ENCODE measurements at places on chromosomes 12 and 14. TPM values are rescaled to one million over a fixed set of nuclear protein-coding genes. Genes with fewer than 3 reads are reported as not detected.
A peak's percentile ranks its signal among the peaks of the same experiment; 100 is the strongest.

GRCh38 chr12:92426332-92426731, 276.5 kb upstream of the PLEKHG7 start:
- no peak overlapping the region for H3K27ac ChIP-seq
- H3K4me3 ChIP-seq = no peak overlapping the region
- no peak for DNase-seq

- H3K27ac ChIP-seq = peak overlapping the region; percentile 95
- peak; percentile 63 for DNase-seq
- peaks cover 37% of the 10 kb centered on the region for H3K4me1 ChIP-seq
- peaks cover 20% of the 10 kb centered on the region for H3K36me3 ChIP-seq
These were observed 2.7 kb upstream of the CDKN1B start for GRCh38 chr12:12714276-12715021.

DNA sequence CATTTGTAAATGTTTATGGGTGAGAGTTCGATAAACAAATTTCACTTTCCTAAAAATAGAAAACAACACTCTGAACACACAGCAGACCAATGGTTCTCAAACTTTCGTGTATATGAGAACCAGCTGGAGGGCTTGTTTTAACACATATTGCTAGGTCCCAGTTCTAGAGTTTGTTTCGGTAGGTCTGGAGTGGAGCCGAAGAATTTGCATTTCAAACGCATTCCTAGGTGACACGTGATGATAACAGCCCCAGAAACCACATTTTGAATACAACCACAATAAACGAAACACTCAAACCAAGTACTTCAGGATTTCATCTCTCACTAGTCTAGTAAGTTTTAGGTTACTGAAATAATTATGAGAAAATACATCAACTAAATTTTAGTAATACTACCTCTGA, 17.1 kb downstream of the SEC23A start:
- no peaks in the 10 kb centered on the region for H3K27me3 ChIP-seq
- H3K4me1 ChIP-seq = peaks cover 12% of the 10 kb centered on the region

DNA sequence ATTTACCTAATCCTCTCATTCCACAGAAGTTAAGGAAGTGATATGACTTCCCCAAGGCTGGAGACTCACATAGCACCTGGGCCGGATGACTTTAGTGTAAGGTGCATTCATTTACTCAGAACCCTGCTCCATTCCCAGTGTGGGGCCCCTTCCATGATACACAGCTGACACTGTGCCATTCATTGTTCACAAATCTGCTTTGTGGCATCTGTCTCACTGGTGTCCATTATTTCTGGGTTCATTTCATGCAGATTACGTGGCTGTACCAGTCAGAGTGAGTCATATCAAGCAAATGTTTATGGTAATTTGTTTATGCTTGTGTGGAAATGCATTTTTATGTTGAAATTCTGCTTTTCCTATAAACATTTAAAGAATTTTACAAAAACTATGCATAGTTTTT, 5.2 kb downstream of the ANO4 start:
- DNase-seq = no peak
- no peak overlapping the region for H3K27ac ChIP-seq
- no peaks in the 10 kb centered on the region for H3K4me1 ChIP-seq
- H3K27me3 ChIP-seq = peaks cover 7% of the 10 kb centered on the region
- no peak overlapping the region for H3K4me3 ChIP-seq

GRCh38 chr12:95661360-95661759, 110.1 kb upstream of the USP44 start:
- no peak overlapping the region for H3K4me3 ChIP-seq
- H3K27me3 ChIP-seq = peaks cover 4% of the 10 kb centered on the region
- H3K27ac ChIP-seq = no peak overlapping the region
- H3K4me1 ChIP-seq = no peaks in the 10 kb centered on the region
- H3K36me3 ChIP-seq = no peaks in the 10 kb centered on the region

GRCh38 chr12:19410629-19411185, 28.6 kb upstream of the AEBP2 start:
- no peaks in the 10 kb centered on the region for H3K4me1 ChIP-seq
- H3K27me3 ChIP-seq = no peaks in the 10 kb centered on the region
- H3K36me3 ChIP-seq = no peaks in the 10 kb centered on the region
- H3K27ac ChIP-seq = no peak overlapping the region

- DNase-seq = no peak
- no peak overlapping the region for H3K27ac ChIP-seq
- no peaks in the 10 kb centered on the region for H3K4me1 ChIP-seq
- no peaks in the 10 kb centered on the region for H3K27me3 ChIP-seq
- no peaks in the 10 kb centered on the region for H3K36me3 ChIP-seq
- H3K4me3 ChIP-seq = no peak overlapping the region
These were observed 29.4 kb downstream of the TSPAN9 start for GRCh38 chr12:3106579-3106978.

DNA sequence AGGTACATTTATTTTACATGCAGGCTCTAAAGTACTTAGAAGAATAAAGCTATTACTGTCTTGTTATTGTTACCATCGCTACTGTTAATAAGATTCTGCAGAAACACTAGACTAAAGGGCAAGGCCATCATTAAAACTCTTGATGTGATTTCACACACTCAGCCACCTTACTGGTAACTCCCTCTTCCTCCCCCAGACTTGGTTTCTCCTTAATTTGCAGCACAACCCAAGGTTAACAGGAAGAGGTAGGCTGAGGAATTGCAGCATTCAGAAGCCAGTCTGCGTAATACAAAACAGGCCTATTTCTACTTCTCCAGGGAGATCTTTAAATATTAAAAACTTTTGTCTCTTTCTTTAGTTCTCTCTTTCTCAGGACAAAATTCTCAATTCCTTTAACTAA, 210.3 kb downstream of the BTG1 start:
- H3K27ac ChIP-seq = no peak overlapping the region
- peaks cover 6% of the 10 kb centered on the region for H3K4me1 ChIP-seq
- DNase-seq = no peak
- H3K27me3 ChIP-seq = no peaks in the 10 kb centered on the region

DNA sequence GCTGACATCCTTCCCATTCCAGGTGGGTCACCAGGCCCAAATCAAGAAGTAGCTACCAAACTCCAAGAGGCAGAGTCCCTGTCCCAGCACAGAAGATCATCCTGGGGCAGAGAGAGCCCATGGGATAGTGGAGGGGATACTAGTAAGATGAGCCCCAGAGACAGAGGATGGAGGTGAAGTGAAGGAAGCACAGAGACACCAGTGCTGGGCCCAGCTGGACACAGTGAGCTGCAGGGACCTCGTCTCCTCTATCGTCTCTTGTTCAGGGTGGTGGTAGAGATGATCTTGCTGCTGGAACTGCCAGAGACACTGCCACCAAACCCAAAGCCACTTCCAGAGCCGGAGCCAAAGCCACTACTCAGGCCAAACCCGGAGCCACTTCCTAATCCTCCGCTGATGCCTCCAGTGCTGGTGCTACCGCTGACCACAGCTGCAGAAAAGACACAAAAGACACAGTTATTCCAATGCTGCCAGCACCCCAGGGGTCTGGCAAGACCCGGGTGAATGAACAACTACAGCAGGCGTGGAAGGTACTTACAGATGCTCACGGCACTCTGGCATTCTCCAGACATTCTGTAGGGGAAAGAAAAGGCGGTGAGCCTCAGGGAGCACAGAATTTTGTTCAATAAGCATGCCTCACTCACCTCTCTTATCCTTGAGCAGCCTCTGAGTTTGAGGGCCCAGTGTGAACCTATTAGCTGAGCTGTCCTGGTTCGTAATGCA, 6.9 kb downstream of the KRT4 start:
- peaks cover 1% of the 10 kb centered on the region for H3K27me3 ChIP-seq
- no peak for DNase-seq
- H3K4me1 ChIP-seq = no peaks in the 10 kb centered on the region
- no peaks in the 10 kb centered on the region for H3K36me3 ChIP-seq
- no peak overlapping the region for H3K27ac ChIP-seq

DNA sequence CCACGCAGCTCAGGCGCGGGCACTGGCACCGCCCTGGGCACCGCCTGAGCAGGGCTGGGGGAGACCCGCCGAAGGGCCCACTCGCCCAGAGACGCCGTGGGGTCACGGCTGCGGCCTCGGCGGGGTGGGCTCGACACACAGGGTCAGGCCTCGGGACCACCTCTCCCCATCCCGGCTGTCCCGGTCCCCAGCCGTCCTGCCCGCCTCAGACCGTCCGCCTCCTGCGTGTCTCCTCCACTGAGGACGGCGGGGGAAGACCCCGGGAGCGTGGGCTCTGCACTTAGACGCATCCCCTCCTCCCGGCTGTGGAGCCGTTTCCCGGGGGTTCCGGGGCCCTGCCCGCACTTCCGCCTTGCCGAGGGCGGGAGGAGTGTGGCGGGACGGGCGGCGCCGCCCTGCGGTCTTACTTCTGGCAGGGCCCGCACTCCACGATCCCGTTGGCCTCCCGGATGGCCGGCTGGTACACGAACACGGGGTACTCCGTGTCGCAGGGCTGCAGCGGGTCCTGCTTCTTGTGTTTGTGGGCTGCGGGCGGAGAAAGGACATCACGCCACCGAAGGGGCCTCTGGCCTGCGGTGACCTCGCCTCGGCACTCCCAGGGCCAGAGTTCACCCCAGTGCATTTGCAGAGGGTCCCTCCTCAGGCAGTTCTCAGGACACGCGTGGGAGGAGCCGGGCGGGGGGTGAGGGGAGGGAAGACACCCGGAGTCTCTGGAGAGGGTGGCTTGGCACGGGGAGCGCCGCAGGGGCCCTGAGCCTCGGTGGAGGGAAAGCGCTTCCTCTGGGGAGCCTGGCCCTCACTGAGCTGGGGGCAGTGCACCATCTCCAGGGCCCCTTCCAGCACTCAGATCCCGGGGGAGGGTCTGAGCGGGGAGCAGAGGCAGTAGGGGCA, 23.1 kb upstream of the LRTM2 start:
- peak overlapping the region; percentile 89 for H3K27ac ChIP-seq
- peak overlapping the region; percentile 85 for H3K4me3 ChIP-seq
- H3K4me1 ChIP-seq = peaks cover 4% of the 10 kb centered on the region
- no peaks in the 10 kb centered on the region for H3K36me3 ChIP-seq
- peak; percentile 64 for DNase-seq
- H3K27me3 ChIP-seq = no peaks in the 10 kb centered on the region

DNA sequence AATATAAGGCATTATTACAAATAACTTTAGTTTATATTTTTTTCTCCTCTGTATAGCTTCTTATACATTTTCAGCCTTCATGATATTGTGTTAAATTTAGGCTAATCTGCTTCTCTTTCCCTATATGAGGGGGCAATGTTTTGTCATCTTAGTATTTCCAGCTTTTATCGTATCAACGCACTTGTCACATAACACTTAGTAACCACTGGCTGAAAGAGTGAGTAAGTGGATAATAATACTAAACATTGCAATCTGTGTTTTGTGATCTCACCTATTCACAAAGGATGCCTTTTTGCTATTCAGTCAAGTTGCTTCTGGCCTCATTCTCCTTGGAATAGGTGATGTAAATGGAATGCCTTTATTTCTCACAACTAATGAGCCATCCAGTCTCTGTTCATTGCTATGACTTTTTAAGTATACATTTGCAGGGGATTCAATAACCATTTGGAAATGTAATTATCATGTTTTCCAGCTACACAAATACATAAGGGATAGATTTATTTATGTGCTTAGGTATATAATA, 260.9 kb downstream of the BMP4 start:
- no peaks in the 10 kb centered on the region for H3K36me3 ChIP-seq
- H3K4me1 ChIP-seq = no peaks in the 10 kb centered on the region
- no peak overlapping the region for H3K27ac ChIP-seq
- H3K4me3 ChIP-seq = no peak overlapping the region

DNA sequence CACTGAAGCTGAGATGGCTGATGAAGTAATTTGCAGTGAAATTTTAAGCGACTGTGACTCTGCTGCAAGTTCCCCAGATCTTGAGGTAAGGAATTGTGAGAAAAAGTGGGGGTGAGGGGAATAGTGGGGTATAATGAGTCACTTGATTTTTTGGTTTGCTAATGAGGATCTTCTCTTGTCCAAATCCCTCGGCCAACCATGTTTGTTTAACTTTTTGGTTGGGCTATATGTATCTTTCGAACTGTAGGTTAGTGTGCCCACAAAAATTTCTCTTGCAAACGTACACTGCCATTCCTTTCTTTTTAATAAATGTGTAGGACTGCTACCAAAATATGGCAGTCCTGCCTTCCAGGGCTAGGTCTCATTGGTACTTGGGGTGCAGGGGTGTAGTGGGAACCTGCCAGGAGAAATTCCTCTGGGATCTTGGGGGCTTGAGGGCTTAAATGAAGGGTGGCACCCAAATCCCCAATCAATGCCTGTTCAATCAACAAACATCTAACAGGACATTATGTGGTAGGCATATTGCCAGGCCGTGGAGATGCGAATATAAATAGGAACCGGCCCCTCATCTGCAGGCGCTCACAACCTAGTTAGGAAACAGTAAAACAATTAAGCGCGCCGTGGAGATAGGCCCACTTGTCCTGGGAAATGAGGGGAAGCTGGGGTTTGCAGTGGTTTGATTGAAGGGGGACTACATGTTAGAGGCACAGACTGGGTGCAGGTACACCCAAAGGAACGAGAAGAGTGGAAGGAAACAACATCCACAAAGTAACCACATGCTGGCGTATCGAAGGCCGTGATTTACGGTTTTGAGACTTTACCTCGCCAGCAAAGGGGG, 1.3 kb upstream of the PABPN1 start:
- peak overlapping the region; percentile 95 for H3K27ac ChIP-seq
- H3K4me1 ChIP-seq = peaks cover 20% of the 10 kb centered on the region
- peaks cover 30% of the 10 kb centered on the region for H3K36me3 ChIP-seq
- no peak for DNase-seq
- peak overlapping the region; percentile 95 for H3K4me3 ChIP-seq

DNA sequence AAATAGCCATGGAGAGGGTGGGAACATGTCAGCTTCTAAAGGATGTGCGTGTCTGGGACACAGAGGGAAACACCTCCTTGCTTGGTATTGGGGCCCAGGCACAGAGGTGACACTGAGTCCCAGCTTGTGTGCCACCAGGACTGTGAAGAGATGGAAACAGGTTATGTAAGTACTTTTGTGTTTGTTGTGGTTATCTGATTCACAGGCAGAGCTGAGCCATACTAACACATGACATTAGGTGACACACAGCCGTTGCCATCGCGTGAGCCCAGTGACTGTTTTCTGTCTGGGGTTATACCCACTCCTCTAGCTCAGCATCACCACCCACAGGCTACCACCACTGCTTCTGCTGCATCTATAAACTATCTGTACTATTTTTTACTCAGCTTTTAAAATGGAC, 12.1 kb upstream of the FLVCR2 start:
- no peaks in the 10 kb centered on the region for H3K27me3 ChIP-seq
- H3K4me1 ChIP-seq = peaks cover 76% of the 10 kb centered on the region
- DNase-seq = peak; percentile 96
- peak overlapping the region; percentile 30 for H3K4me3 ChIP-seq
- no peaks in the 10 kb centered on the region for H3K36me3 ChIP-seq

GRCh38 chr14:22485649-22486048, 103.4 kb downstream of the DAD1 start:
- H3K27ac ChIP-seq = peak overlapping the region; percentile 94
- H3K4me3 ChIP-seq = peak overlapping the region; percentile 82
- no peak for DNase-seq
- H3K36me3 ChIP-seq = peaks cover 56% of the 10 kb centered on the region

- DNase-seq = no peak
- H3K27ac ChIP-seq = no peak overlapping the region
- H3K4me3 ChIP-seq = no peak overlapping the region
- no peaks in the 10 kb centered on the region for H3K4me1 ChIP-seq
- H3K36me3 ChIP-seq = no peaks in the 10 kb centered on the region
- H3K27me3 ChIP-seq = peaks cover 26% of the 10 kb centered on the region
These were observed 128.3 kb downstream of the AACS start for GRCh38 chr12:125193376-125194152.

Gene WDR89
- total RNA-seq = 30.9 TPM

Gene RTL1
- total RNA-seq = not detected

Gene BBS10
- total RNA-seq = 3.9 TPM

Data from activated CD8-positive, alpha-beta T cell treated with anti-CD3 and anti-CD28 coated beads for 36 hours (primary cell).